Peyer's patch (tissue), 4 donors: ENCODE measurements at places on chromosomes 2 and 18. TPM values are rescaled to one million over a fixed set of nuclear protein-coding genes. Genes with fewer than 3 reads are reported as not detected.

GRCh38 chr2:223082706-223083105 is 30.7 kb downstream of the KCNE4 start:
- H3K27ac ChIP-seq: no peak overlapping the region
- H3K36me3 ChIP-seq: no peaks in the 10 kb centered on the region
- no peaks in the 10 kb centered on the region for H3K4me1 ChIP-seq
- no peak overlapping the region for H3K4me3 ChIP-seq

GRCh38 chr2:134348760-134349159 is 94.9 kb downstream of the MGAT5 start:
- no peak for DNase-seq
- no peaks in the 10 kb centered on the region for H3K27me3 ChIP-seq
- H3K27ac ChIP-seq: no peak overlapping the region
- peaks cover 46% of the 10 kb centered on the region for H3K36me3 ChIP-seq
- no peaks in the 10 kb centered on the region for H3K4me1 ChIP-seq

DNA sequence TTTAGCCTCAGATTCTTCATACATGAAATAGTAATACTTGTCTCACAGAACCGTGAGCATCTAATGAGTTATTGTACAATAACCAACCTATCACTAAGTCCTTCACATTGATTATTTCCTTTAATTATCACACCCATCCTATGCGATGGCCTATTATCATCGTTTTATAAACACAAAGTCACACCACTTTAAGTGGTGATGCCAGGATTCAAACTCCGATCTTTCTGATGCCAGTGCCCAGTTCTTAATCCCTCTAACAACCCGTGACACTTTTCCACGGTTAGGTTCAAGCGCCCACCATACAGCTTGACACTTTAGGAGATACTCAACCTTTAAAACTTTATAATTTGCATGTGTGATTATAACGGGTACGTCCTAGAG is 523 bp upstream of the ALMS1 start:
- no peaks in the 10 kb centered on the region for H3K27me3 ChIP-seq
- peak overlapping the region; percentile 92 for H3K27ac ChIP-seq
- DNase-seq: no peak
- H3K4me1 ChIP-seq: no peaks in the 10 kb centered on the region
- H3K4me3 ChIP-seq: peak overlapping the region; percentile 94

Gene FAM228A
- not detected for total RNA-seq

- no peaks in the 10 kb centered on the region for H3K4me1 ChIP-seq
- no peaks in the 10 kb centered on the region for H3K36me3 ChIP-seq
- no peak overlapping the region for H3K4me3 ChIP-seq
- no peak overlapping the region for H3K27ac ChIP-seq
These were observed 411.7 kb downstream of the DSEL start for GRCh38 chr18:67104700-67105284.

Gene COL6A3
- total RNA-seq: 67.7 TPM

- H3K4me3 ChIP-seq: no peak overlapping the region
- no peaks in the 10 kb centered on the region for H3K36me3 ChIP-seq
- H3K4me1 ChIP-seq: no peaks in the 10 kb centered on the region
- no peak overlapping the region for H3K27ac ChIP-seq
These were observed 260.4 kb upstream of the DSEL start for GRCh38 chr18:67776929-67777328.

- DNase-seq: peak; percentile 40
- H3K4me1 ChIP-seq: no peaks in the 10 kb centered on the region
- H3K4me3 ChIP-seq: no peak overlapping the region
- H3K27me3 ChIP-seq: no peaks in the 10 kb centered on the region
- H3K27ac ChIP-seq: no peak overlapping the region
These were observed 98.4 kb downstream of the USP40 start for GRCh38 chr2:233468047-233468740.

GRCh38 chr18:21682371-21683051 is 22.1 kb downstream of the ABHD3 start:
- peak overlapping the region; percentile 20 for H3K4me3 ChIP-seq
- H3K36me3 ChIP-seq: no peaks in the 10 kb centered on the region
- peaks cover 3% of the 10 kb centered on the region for H3K4me1 ChIP-seq

DNA sequence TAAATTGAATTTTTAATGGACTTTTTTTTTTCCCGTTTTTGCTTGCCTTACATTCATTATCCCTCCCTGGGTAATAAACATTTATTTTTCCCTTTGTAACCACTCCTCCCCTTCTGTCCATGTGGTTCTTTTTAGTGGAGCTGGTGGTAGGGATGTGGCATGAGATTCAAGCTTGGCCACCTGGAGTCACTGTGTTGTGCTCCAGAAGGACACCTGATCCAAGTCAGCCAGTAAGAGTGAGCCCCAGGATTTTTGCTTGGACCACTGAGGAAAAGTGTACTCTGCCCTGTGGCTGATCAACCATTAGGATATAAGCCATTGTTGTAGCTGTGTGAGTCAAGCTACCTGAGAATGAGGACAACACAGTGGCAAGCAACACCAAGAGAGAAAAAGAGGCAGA is 11.1 kb upstream of the ACTR3 start:
- peak overlapping the region; percentile 71 for H3K27ac ChIP-seq
- H3K4me3 ChIP-seq: no peak overlapping the region
- no peaks in the 10 kb centered on the region for H3K4me1 ChIP-seq
- H3K36me3 ChIP-seq: no peaks in the 10 kb centered on the region
- H3K27me3 ChIP-seq: no peaks in the 10 kb centered on the region
- DNase-seq: no peak

Gene SCN2A
- 4.1 TPM for total RNA-seq

GRCh38 chr2:26577442-26578112 is 63.6 kb downstream of the CIB4 start:
- DNase-seq: peak; percentile 40
- no peaks in the 10 kb centered on the region for H3K4me1 ChIP-seq
- no peaks in the 10 kb centered on the region for H3K36me3 ChIP-seq
- no peak overlapping the region for H3K4me3 ChIP-seq
- H3K27me3 ChIP-seq: no peaks in the 10 kb centered on the region

DNA sequence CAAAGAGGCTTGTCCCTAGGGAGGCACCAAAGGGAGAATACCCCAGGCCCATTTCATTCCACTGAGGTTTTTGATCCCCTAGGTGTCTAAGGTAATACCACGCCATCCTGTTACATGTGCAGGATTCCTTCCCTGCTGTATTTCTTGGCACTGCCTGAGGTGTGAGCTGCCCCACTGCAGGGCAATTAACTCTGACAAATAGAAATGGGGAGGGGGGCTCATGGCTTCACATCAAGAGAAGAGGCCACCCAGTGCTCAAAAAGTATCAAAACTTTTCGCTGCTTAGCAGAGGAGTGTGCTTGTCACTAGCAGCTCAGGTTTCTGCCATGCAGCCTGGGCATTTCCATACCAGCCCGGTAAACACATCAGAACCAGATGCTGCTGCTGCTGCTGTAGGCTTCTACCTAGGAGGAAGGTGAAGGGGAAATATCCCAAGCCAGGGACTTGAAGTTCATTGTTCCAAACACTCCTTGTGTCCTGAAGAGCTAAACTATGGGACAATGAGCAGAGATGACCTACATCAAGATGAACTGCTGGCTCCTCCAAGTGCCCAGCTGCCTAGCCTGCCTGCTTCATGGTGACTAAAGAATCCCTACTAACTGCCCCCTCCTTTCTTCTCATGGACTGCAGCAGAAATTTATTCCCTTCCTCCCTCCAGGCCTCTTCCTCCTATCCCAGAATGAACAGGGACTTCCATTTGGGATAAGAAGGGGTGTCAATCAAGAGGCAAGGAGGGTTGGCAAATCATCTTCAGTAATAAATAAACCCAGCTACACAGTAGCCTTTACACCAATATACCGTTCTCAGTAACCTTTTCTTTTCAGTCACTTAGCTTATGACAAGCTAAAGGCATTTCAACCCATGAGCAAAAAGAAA is 16.4 kb downstream of the POU3F3 start:
- H3K27me3 ChIP-seq: peaks cover 30% of the 10 kb centered on the region
- DNase-seq: no peak
- no peak overlapping the region for H3K27ac ChIP-seq
- H3K4me3 ChIP-seq: no peak overlapping the region

Gene ABCB11
- not detected for total RNA-seq

Gene IL36B
- total RNA-seq: not detected

Gene RUFY4
- total RNA-seq: 5.0 TPM

DNA sequence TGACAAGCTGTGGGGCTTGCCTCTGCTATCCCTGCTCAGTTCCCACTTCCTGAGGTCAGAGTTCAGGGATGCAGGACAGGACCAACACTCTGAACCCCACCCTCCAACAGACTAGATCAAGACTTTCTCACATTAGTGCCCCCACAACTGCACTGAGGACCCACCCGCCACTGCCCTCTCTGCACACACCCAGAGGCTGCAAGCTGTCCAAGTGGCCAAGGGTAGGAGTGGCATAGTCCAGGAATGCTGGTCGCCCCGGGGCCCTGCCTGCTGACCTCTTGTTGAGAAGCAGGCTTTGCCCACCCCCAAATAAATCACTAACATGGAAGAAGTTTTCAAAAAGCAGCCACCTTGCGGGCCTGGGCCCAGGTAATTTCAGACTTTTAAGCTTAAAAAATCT is 5.5 kb upstream of the KIF1A start:
- H3K4me1 ChIP-seq: no peaks in the 10 kb centered on the region
- no peak overlapping the region for H3K4me3 ChIP-seq
- H3K36me3 ChIP-seq: no peaks in the 10 kb centered on the region
- DNase-seq: no peak

DNA sequence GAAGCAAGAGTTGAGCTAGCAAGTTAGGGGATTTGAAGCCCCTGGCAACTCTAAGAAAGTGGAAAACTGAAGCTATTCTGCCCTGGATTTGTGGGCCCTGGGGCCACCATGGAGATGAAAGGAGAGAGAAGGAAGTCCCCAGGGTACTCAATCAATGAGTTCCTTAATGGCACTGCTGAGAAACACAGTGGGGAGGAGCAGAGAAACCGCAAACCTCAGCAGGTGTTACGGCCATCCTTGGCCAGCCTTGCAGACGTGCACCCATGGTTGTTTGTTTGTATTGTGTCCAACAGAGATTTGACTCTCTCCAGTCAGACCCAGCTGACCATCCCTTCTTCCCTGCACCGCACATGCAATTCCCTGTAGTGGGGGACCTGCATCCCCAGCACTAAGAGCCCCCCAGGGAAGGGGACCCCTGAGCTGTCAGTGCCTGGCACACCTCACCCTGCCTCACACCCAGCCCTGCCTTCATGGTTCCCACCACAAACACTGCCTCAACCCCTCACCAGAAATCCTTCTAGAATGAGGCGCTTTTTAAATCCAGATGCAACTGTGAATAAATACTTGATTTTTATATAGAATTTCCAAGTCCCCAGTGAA is 255.3 kb downstream of the SH3BP4 start:
- H3K4me3 ChIP-seq: no peak overlapping the region
- no peaks in the 10 kb centered on the region for H3K27me3 ChIP-seq
- no peak overlapping the region for H3K27ac ChIP-seq
- no peaks in the 10 kb centered on the region for H3K36me3 ChIP-seq
- DNase-seq: no peak
- H3K4me1 ChIP-seq: no peaks in the 10 kb centered on the region

Gene CFC1
- total RNA-seq: not detected

DNA sequence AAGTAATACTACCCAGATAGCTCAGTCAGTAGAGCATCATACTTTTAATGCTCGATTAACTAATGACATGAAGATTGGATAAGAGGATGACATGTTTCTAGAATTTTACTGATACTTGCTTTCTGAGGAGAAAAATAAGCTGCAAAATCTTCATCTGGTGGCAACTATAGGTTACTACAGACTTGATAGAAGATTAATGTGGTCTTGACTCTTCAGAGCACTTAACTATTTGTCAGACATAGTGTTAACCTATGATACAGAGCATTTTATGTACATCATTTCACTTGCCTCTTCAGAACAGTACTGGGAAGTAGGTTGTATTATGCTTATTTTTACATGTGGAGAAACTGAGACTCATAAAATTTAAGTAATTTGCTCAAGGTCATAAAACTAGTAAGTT is 83.9 kb downstream of the UBR3 start:
- no peak for DNase-seq
- H3K36me3 ChIP-seq: no peaks in the 10 kb centered on the region
- no peak overlapping the region for H3K4me3 ChIP-seq
- H3K27me3 ChIP-seq: no peaks in the 10 kb centered on the region
- no peak overlapping the region for H3K27ac ChIP-seq

DNA sequence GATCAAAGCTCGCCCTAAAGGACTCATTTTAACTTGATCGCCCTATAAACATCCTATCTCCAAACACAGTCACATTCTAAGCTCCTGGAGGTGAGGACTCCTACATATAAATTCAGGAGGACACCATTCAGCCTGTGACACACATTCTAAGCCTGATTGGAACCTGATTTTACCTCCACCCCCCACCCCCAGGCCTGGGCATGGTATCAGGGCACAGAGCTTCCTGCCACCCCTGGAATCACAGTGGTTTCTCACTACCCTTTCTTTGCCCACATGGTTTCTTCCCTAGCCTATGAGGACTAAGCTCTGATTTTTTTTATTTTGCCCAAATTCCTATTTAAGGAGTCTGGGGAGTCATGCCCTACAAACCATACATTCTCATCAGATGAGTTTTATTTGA is 428.1 kb upstream of the ID2 start:
- H3K36me3 ChIP-seq: no peaks in the 10 kb centered on the region
- H3K4me3 ChIP-seq: no peak overlapping the region
- H3K27ac ChIP-seq: no peak overlapping the region
- no peaks in the 10 kb centered on the region for H3K27me3 ChIP-seq

Gene SMAD2
- 40.2 TPM for total RNA-seq

GRCh38 chr2:189683348-189683747 is 8.9 kb downstream of the ANKAR start:
- H3K4me1 ChIP-seq: no peaks in the 10 kb centered on the region
- H3K36me3 ChIP-seq: no peaks in the 10 kb centered on the region
- no peaks in the 10 kb centered on the region for H3K27me3 ChIP-seq
- no peak overlapping the region for H3K27ac ChIP-seq

GRCh38 chr2:177393203-177393755 is 706 bp downstream of the AGPS start:
- H3K27ac ChIP-seq: peak overlapping the region; percentile 48
- H3K4me1 ChIP-seq: no peaks in the 10 kb centered on the region
- DNase-seq: no peak
- H3K4me3 ChIP-seq: peak overlapping the region; percentile 96
- H3K36me3 ChIP-seq: no peaks in the 10 kb centered on the region
- no peaks in the 10 kb centered on the region for H3K27me3 ChIP-seq

Gene KCNG2
- total RNA-seq: 3.8 TPM

GRCh38 chr2:74259191-74259590 is 60.8 kb downstream of the MTHFD2 start:
- H3K4me3 ChIP-seq: no peak overlapping the region
- H3K4me1 ChIP-seq: no peaks in the 10 kb centered on the region
- no peak overlapping the region for H3K27ac ChIP-seq
- H3K27me3 ChIP-seq: no peaks in the 10 kb centered on the region
- no peak for DNase-seq

DNA sequence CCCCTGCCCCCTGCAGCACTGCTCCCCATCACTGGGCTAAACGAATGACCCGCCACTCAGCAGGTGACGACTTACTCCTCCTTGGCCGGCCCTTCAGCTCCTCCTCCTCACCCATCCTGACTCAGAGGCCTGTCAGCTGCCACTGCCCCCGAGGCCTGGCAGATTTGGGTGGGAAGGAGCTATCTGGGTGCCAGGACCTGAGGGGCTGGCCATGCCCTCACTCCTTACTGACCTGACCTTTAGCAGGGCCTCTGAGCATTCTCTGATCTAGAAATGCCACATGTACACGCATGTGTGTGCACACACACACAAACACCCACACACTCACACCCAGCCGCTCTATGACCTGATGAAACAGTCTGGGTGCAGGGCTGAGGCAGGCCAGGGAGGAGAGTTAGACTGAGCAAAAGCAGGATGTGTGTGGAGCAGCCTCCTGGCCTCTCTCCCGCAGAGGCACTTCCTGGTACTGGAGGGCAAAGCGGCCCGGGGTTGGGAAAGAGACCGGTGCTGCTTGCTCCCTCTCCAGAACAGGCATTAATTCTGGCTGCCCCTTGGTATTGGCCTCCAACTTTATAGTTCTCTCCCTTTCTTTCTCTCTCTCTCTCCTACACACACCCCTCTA is 68.0 kb downstream of the ZFP36L2 start:
- H3K27ac ChIP-seq: peak overlapping the region; percentile 84
- DNase-seq: peak; percentile 72
- no peaks in the 10 kb centered on the region for H3K27me3 ChIP-seq
- H3K4me3 ChIP-seq: peak overlapping the region; percentile 9

Gene CIB4
- not detected for total RNA-seq
